ENCODE measurements at places on chromosomes 5 and 9.

DNA sequence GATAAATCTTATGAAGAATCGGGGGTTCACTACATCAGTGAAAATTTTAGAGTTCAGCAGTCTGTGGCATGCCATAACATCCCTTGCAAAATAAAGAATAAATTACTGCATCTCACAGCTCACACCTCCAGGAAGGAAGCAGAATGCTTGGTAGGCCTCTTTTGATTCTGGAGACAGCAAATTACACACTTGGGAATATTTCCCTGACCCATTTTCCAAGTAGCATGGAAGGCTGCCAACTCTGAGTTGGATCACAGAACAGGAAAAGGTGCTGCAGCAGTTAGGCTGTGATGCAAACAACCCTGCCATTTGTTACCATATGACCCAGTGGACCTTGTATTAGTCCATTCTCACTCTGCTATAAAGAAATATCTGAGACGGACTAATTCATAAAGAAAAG is 293.5 kb downstream of the ASTN2 start:
- DNase-seq, result no peak

DNA sequence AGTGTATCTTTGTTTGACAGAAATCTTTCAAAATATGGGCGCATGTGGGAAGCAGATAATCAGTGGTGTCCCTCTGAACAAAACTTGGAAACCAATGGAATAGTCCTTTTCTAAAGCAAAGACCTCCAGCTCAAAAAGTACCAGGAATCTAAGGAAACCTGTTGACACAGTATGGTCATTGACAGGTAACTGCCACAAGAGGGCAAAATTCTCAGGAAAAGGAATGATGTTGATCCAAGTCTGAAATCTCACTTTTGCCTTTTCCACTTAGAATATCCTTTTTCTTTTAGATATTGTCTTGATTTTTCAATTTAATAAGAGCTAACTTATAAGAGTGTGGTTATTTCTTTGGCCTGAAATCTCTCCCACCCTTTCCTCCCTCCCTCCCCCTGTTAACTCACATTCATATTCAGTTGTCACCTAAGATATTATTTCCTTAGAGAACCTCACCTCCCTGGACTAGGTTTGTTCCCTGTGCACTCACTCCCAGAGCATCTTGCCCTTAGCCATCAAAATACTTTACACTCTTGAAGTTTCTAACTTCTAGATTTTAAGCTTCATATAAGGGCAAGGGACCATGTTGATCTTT is 59.0 kb upstream of the BARX1 start:
- DNase-seq, result no peak

GRCh38 chr5:180070756-180071530 is 616 bp downstream of the RNF130 start:
- peak; percentile 69 for DNase-seq

GRCh38 chr5:139886213-139886612 is 90.6 kb downstream of the PSD2 start:
- DNase-seq, result no peak

GRCh38 chr9:86298873-86299272 is 16.5 kb upstream of the ISCA1 start:
- no peak for DNase-seq

GRCh38 chr5:672329-673160 is 20.6 kb downstream of the TPPP start:
- peak; percentile 90 for DNase-seq

DNA sequence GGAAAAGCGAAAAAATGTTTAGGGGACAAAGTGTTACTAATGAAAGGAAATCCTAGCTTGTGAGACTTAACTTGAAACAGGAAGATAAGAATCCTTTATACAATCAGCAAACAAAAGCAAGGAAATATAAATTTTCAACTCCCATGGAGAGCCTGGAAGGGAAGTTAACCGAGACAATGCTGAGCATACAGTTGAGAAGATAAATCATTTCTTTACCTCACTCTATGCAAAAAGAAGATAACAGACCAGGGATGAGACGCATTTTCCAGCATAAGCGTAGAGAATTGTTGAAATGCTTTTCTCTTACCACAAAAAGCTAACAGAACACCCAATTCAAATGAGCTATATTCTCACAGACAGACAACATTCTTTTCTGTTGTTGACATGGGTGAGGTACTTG is 309.6 kb downstream of the CWC27 start:
- no peak for DNase-seq

- no peak for DNase-seq
Observed at GRCh38 chr9:97562542-97562941, 61.1 kb downstream of the TMOD1 start.

GRCh38 chr9:5622016-5622415 is 6.9 kb upstream of the RIC1 start:
- DNase-seq, result no peak

GRCh38 chr9:36450110-36450732 is 50.2 kb upstream of the RNF38 start:
- no peak for DNase-seq

DNA sequence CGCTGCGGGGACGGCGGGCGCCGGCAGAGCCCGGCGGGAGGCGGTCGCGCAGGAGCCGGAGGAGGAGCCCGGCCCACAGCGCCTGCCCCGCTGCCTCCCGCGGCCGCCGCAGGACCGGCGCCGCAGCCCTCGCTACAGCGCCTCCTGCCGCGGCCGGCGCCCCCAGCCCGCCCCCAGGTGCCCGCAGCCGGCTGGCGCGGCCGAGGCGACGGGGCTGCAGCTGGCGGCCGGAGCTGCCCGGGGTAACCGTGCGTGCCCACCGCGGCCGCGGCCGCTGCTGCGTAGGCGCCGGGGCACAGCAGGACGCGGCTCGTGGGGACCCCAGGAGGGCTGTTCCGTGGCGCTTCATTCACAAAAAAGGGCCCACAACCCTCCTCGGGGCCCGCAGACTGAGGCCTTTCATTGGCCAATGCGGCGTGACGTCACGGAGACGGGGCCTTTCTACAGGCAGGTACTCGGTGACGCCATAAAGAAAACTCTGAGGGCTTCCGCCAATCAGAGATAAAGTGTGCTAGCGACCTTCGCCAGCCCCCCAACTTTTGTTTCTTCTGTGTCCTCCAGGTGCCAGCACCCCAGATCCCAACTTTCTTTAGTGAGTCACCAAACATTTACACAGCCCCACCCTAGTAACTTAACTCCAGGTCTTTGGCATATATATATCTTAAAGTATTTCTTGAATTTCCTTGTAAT is at the start of gene CDC14B:
TSS of gene CDC14B (minus strand) at position 353 of the 690 bp plus-strand sequence. CDS start 465 bp downstream, outside the sequence.
- DNase-seq, result peak; percentile 93

- no peak for DNase-seq
Observed at GRCh38 chr5:160296496-160296895, 15.9 kb downstream of the CCNJL start.

DNA sequence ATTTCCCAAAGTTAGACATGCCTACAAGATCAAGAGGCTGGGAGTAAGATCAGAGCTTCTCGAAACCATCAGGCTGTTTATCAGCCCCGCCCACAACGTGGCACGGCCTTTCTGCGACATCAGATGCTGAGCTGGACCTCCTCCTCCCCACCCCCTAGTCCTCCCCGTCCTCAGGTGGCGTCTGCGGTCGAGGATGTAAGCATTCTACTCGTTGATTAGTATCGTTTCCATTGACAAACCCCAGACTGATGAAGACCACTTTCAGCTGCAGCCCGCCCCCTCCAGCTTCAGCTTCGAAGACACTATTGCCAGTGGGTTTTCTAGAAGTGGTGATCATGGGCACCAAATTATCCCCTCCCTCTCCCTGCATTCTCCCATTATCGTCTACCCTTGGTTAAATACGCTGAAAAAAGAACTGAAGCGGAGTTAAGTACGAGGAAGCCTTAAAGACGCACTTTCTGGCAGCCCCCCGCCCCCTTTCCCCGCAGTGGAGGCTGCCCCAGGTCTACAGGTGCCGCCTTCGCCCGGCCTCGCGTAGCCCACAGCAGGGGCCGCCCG is 1.1 kb downstream of the PPIC start:
- peak; percentile 71 for DNase-seq

DNA sequence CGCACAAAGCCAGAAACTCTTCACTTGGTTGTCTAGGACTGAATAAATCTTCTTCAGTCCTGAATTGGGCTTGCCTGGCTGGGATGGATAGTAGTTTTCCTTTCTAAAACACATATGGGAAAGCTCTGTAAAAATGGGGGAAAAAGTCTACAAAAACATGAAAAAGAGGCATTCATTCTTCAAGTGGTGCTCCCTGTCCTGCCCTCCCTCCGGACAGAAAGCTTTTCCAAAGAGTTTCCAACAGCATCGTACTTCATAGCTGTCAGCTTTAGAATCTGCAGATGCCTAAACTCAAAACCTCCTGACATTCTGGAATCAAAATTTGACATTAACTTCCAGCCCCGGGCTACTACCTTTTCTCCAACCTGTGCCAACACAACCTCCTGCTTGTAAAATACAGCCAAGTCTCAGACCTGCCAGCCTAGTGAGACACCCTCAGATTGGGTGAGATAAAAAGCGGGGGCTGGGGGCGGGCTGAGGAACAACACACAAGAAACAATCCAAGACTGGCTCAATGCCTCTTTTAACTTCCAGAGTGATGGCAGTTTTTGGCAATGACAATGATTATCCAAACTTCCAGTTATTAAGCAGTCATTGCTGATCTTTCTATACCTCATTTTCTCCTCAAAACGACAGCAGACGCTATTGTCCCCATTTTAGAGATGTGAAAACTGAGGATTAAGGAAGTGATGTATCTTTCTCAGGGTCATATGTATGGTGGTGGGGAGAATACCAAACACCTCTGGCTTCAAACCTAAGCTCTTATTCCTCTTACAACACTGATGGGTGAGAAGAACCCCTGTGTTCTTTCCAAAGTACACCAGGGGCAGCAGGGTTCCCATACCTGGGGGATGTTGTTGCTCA is 1.3 kb downstream of the TNC start:
- no peak for DNase-seq

DNA sequence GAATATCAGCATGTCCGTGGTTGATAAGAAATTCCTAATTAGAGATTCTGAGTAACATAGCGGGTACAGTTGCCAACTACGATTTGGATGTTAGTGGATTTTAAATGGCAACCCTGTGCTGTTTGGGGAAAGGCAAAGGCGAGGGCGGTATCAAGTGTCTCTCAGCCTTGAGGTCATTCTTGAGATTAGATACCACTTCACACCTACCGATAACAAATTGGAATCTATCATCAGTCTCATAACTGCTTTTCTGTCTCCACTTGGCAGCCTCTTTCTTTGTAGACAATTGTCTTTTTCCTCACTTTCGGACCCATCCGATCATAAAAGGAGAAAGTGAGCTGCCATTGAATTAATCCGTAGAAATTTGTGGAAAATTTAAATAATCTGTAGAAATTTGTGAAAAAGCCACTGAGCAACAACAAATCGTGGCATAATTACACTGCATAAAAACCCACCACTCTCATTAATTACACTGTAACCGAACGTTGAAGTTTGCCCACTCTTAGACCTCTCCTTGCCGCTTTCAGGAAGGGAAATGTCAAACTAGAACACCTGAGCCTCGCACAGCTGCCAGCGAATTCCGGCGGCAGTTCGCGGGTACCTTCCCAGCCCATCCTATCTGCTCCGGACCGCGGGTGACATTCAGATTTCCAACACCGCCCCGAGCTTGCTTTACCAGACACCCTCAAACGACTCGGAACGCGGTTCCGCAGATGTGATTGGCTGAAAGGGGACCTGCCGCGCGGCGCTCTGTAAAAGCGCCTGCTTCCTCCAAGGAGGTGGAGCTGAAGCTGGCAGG is 849 bp upstream of the RGMB start:
- DNase-seq, result peak; percentile 89

GRCh38 chr5:886716-887325 is 5.8 kb downstream of the BRD9 start:
- DNase-seq, result no peak

DNA sequence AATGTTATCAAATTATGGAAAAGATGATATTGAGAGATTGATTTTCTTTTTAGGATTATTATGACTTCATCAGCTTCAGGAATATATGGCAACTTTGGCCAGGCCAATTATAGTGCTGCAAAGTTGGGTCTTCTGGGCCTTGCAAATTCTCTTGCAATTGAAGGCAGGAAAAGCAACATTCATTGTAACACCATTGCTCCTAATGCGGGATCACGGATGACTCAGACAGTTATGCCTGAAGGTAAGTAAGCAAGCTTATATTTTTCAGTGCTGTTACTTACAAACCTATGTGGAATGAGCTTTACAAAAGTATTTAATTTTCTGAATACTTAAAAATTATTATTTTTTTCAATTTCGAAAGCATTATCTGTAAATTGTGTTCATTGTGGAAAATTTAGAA is 26.5 kb downstream of the HSD17B4 start:
- no peak for DNase-seq

- DNase-seq, result no peak
Observed at GRCh38 chr5:35926389-35927051, 11.9 kb downstream of the CAPSL start.

GRCh38 chr5:109612278-109612905 is 77.3 kb upstream of the MAN2A1 start:
- DNase-seq, result no peak

DNA sequence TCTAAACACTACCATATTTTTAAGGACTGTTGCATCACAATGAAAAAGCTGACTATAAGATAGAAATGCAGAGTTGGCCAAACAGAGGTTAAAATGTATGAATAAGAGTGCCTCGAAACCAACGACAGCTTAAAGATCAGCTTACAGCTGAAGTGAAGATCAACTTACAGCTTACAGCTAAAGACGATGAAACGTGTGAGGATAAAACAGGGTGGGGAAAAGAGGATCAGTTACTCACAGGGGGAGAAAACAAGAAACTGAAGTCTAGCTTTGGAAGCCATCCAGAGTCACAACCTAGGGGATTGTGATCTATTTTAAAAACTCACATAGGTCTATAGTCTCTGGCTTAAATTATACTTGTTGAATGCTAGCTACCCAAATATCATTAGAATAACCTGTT is 220.0 kb downstream of the SNCAIP start:
- no peak for DNase-seq

DNA sequence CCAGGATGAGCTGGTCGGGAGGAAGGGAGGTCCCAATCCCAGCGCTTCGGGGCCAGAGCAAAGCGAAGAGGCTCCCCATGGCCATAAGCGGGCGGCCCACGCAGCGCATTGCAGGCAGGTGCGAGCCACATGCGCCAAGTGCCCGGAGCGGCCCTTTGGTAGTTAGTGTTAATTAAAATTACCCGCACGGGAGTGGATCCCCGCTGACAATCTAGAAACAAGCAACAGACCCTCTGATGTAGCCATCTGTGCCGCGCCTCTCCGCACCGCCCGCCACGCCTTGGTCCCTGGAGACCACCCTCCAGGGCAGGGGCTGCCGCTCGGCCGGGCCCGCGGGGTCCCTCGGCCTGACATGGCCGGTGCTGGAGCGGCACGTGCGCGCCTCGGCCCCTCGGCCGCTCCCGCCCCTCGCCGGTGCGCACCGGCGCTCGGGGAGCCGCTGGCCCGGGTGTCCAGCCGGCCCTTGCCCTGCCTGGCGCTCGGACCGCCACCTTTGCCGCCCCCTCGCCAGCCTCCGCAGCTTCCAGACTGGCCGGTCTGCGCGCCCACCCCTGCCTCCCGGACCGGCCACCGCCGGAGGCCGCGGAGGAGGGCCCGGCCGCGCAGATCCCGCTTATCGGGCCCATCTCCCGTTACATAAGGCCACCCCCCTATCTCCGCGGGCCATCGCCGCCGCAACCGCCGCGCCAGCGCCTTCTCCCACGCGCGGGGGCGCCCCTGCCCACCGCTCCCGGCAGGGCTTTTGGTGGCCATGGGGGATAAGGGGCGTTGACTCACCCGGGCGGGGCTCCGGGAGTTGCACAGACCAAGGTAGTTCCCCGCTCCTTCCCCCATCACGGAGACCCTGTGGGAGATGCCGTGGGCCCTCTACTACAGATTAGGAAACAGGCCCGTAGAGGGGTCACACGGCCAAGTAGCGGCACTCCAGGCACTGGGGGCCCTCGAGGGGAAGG is 1.9 kb upstream of the IL13 start:
- peak; percentile 85 for DNase-seq
